Activated CD4-positive, alpha-beta T cell treated with anti-CD3 and anti-CD28 coated beads, Interleukin-2, amount 50 U/mL, for 4 hours (primary cell): ENCODE measurements at places on chromosomes 12 and 14.

- no peak for DNase-seq
Measured at GRCh38 chr12:14394317-14395073, 29.0 kb downstream of the ATF7IP start.

DNA sequence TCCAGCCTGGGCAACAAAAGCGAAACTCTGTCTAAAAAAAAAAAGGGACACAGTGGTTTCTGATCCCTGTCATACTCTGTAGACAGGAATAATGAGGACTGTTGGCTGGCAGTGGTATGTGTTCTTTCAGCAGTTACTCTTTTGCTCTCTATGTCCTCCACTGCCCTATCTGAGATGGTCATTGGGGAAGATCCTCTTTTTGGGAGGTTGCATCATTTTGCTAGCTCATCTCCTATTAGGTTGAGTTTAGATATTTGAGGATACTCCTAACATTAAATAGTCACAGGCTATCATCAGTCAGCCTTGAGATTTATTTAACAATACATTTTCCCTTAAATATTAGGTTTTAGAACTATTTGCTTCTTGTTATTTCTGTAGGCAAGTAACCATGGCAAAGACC lies 5.9 kb upstream of the CCDC91 start:
- no peak for DNase-seq

DNA sequence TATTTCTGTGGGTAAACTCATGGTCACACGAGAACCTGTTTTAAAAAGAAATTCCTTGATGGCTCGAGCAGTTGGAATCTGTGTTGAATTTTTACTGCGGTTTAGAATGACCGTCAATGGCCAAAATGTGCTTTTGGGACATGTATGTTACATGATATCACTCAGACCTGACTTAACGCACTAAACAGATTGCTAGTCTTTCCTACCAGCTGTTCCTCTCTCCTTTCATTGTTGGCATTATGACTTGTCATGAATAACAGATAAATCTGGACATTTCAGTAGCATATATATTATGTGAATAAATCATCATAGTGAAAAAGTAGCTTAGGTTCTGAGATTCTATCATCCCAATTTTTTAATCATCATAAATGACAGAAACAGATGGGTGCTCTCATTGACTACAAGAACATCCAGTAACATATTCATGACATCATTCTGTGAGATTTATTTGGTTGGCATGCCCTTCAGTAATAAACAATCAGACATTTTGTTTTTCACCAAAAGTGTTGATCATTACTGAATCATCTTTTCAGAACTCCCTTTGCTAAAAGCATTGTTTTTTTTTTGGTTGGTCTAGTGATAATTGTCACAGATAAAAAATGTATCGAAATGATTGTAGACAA lies 57.9 kb upstream of the NAV3 start:
- no peak for DNase-seq

- DNase-seq = no peak
Measured at GRCh38 chr12:28034271-28034670, 61.7 kb upstream of the PTHLH start.

DNA sequence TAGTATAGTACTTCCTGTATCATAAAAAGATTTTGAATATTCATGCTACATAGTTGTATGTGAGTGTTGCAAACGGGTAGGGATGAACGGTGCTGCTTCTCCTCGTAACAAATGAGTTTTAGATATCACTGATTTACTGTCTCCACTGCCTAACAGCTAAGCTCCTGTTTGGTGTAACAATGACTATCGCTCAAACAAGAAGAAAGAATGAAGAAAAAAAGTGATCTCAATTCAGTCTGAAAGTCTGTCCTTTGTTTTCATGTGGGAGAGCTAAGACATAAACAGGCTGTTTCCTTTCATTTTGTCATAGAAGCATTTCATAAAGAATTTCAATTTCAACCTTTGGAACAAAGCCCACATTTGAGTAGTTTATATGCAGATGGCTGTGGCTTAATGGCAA lies 26.1 kb upstream of the RTRAF start:
- DNase-seq = no peak

DNA sequence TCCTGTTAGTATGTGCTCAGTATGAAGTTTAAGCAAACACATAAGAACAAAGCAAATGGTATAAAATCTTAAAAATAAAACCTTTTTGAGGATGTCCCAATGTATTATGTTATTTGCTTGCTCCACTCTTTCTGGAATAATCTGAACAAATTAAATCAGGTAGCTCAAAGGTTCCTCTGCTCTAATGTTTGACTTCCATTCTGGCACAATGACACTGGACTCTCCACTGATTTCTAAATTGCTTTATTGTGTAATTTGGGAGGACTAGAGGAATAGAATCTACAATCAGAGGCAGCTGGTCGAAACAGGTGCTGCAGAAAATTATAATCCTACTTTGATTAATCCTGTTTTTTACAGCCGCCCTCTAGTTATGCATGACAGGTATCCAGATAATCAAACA lies 523.7 kb upstream of the FOXG1 start:
- no peak for DNase-seq

DNA sequence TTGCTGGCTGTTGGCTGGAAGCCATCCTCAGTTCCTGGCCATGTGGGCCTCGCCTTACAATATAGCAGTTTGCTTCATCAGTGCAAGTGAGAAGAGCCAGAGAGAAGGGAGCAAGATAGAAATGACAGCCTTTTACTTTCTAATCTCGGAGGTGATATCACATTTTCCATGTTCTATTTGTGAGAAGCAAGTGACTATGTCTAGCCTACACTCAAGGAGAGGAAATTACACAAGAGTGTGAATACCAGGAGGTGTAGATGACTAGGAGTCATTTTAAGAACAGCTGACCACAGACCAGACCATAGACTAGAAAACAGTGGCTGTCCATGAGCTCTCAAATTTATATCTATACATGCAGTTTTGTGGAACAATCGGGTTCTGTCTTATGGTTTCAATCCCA lies 163.0 kb upstream of the NRXN3 start:
- no peak for DNase-seq

- DNase-seq = peak; percentile 92
Measured at GRCh38 chr14:21476925-21477681, at the start of the genes RAB2B and TOX4. Gene RAB2B (minus strand): TSS chr14:21476959. CDS start chr14:21476872, 87 bp downstream. Gene TOX4 (plus strand): TSS chr14:21477195. CDS start chr14:21477279, 84 bp downstream.
